NCI-H1417 treated with DMSO at 0.1 percent for 48 hours (cell line): ENCODE measurements at places on chromosomes 1 and 21.

DNA sequence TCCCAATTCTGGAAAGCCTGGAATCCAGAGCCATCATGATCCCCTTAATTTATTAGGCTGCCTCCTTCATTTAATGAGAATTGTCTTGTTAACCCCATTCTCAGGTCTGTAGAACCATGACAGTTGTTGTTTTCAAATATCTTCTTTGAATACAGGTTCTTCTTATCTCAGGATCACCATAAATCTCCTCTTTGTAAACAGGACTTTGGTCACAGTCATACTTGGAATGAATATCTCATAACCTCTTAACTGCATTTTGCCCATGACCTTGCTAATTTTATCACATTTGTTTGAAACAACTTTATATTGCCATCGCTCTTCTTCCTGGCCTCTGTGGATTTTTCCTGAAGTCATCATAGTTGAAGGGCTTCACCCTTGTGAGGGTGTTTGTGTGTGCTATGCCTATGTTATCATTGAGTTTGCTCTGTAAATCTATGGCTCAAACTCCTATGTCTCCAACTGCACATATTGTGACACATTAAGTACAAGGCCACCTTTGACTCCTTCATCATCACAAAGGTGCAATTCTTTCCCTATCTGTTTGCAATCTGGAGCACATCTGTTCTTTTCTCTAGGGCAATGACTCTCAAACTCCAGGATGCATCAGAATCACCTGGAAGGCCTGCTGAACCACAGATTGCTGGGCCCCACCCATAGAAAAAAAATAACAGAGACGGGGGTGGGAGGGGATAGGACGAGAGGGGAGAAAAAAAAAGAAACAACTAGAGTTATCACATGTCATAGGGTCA lies 54.2 kb downstream of the FCRL5 start:
- no peak for DNase-seq

GRCh38 chr1:9558946-9559545 lies 19.8 kb downstream of the SLC25A33 start:
- no peak for DNase-seq

- DNase-seq: no peak
Observed at GRCh38 chr1:62271134-62271533, 48.1 kb downstream of the KANK4 start.

- no peak for DNase-seq
Observed at GRCh38 chr1:80993154-80993980, 807.4 kb upstream of the ADGRL2 start.

DNA sequence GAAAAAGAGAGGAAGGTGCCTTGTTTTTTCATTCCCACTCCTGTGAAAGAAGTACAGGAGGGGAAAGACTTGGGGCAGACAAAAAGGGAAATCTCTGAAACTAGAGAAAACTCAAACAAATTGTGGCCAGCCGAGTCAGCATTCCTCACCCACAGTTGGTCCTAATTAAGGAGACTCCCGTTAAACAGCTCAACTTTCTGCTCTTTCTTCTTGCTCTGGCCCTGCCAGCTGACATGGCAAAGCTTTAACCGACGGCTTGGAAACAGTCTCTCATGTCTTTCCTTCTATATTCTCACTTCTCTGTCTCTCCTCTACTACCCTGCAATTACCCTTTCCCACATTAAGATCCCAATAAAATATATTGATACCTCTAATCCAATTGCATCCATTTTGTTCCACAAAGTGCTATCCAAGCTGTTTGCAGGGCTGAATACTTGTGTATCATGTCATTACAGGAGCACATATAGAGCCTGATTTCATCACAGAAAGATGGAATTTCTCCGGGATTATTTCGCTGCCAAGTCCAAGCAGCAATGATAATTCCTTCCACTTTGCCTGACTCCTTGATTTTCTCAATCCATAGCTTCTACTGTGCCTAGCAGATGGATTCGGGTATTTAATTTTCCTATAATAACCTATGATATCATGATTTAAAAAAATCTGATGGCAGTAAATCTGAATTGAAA lies 65.4 kb upstream of the IPO9 start:
- DNase-seq: no peak

- no peak for DNase-seq
Observed at GRCh38 chr1:81006502-81006901, 794.2 kb upstream of the ADGRL2 start.

DNA sequence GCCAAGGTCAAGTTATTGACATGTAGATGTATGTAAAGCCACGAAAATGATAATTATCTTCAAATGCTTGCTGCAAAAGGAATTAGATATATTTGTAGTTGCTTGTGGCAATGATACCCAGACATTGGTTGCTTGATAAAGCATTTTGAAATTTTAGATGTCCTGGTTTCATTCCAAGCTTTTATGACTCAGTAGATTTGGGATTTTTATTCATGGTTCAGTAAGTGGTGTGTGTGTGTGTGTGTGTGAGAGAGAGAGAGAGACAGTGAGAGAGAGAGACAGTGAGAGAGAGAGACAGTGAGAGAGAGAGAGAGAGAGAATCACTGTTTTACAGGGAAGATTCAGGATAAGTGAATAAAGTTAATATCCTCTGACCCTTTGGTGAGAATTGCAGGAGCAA lies 498.2 kb upstream of the C1orf87 start:
- DNase-seq: no peak

DNA sequence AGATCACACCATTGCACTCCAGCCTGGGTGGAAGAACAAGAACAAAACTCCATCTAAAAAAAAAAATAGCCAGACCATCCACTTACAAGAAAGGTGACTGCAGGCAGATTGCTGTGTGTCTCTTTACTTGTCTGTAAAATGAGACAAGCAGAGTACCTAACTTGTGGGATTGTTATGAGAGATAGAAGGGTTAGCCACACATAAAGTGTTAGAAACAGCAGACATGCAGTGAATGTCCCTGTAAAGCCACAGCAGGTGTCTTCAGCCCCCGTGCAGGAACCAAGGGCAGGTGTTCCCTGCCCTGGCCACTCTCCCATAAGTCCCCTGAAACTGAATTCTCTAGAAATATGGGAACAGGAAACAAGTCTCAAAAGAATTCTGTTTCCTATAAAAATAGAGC lies 40.8 kb upstream of the EFHD2 start:
- DNase-seq: no peak

DNA sequence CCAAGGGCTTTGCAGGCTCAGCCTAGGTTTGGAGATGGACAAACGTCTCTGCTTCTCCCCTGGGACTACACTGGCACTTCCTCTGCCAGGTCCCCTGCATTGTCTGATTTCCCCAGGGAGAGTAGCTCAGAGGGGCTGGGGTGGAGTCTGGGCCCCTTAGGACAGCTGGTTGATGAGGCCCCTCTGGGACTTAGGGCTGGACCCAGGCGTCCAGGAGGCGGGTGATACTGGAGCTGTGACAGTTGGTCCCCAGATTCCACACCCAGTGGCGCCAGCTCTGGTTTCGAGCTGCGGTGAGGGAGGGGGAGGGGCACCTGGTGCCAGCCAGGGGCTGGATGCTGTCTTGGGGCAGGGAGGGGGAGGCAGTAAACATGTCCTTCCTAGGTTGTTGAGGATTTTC lies 7.4 kb upstream of the MEX3A start:
- DNase-seq: no peak

DNA sequence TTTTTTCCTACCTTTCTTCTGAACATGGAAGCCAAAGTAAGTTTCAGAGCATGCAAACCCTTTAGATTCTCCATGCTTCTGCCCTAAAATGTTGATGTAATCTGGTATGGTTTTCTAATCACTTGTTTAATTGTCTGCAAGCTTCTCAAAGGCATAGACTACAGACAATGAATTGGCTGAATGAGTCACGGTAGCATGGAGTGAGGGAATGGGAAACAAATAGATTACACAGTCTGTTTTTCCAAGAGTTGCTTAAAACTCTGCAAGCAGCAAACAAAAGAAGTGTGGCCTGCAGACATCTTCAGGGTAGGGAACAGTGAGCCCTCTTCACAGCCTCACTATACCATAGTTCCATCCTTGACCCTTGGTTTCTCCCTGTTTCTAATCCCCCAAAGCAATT lies 326.0 kb downstream of the BARHL2 start:
- no peak for DNase-seq

GRCh38 chr21:44466996-44467858 lies 11.9 kb downstream of the LRRC3 start:
- DNase-seq: no peak
